Stimulated activated CD4-positive, alpha-beta T cell treated with anti-CD3 and anti-CD28 coated beads, Interleukin-12 subunit alpha, Interleukin-12 subunit beta, amount 100 ng/mL, for 48 hours (primary cell): ENCODE measurements at places on chromosomes 16 and 17.

GRCh38 chr16:86604436-86605193, 26.3 kb downstream of the FOXL1 start:
- peak; percentile 3 for DNase-seq

DNA sequence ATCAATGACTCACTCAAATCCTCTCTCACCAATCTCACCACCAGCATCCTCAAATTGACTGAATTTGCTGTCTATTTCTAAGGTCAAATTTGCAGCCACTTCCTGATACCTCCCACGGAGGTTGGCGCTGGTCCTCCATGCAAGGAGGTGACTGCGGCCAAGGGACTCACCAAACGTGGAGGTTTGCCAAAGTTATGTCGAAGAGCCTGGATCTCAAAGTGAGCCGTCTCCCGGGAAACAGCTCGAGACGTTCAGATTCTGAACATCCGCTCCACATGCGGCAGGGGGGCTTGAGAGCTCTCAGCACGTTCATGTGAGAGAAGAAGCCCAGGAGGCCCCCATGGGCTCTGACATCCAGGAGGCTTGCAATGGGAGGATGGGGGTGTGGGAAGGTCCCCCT, 22.6 kb downstream of the LGALS3BP start:
- no peak for DNase-seq

DNA sequence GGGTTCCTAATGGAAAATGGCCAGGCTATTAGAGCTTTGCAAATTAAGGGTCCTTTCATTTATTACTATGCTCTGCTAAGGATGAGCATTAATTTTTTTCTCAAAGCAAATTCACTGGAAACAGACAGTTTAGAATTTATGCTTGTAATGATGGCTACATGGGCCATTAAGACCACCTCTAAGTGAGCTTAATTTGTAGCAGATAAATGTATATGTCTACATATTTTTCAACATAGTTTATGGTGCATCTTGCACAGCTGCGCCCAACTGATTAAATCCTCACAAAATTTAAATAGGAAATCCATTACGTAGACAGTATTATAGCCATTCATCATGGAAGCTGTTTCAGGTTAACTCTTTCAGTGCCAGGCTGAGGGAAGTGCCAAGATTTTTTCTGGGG, 220.9 kb downstream of the CBLN1 start:
- DNase-seq: no peak

DNA sequence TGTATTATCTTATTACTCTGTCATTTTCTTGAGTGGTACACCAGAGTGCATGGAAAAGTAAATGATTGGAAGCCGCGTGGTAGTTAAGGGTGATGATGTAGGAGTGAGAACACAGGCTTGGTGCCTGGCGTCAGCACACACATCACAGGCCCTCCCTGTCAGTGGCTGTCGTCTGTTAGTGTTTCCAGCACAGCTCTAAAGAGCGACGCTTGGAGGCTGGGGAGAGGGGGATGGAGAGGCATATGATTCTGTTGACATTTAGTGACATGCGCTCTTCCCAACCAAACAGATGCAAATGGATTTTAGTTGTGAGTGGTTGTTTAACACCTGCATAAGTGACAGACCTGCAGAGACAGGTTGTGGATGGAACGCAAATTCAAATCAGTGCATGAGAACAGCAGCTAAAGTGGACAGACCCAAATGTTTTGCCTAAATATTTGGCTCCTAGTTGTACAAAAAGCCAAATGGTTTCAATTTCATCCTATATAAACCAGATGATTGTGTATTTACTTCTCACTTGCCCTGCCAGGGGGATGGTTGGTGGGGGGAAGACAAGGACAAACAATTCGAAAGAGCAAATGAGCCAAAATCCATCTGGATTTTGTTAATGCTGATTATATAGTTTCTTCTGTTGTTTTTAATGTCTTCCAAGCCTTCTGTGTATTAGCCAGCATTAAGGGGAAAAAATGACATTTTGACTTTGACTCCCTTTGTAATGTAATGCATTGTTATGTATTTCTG, 222.3 kb downstream of the WWOX start:
- no peak for DNase-seq

DNA sequence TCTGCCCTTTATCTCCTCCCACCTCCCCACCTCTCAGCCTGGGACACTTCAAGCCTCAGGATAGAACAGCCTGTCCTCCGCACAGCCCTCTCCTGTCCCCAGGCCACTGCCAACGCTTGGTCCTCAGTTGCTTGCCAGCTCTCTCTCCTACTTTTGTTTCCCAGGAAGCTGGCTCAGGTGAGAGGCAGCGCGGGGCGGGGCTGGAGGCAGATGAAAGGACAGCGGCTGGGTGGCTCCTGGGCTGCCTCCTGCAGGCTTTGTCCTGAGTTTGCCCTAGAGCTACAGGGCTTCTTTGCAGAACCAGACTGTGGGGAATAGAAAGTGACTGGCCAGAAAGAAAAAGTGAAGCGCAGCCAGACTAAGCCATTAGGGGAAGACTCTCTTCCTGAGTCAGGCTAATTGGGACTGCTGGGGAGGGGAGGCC, 48.2 kb upstream of the CDC42EP4 start:
- no peak for DNase-seq

DNA sequence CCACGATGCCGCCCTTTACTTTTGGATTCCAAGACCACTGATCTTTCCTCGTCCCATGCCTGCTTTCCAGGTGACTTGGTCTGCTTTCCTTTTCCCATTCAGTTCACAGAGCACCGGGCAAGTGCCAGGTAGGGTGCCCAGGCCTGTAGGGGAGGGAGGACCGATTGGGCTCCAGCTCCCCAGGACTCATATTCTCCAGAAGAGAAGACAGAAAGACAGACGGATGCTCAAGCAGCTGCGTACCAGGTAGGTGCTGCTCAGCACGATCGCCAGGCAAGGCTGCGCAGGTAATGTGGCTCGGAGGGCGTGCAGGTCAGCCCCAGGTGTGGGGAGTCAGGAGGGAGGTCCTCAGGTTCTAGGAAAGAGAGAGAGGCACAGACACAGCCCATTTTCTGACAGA, 67.5 kb upstream of the ZNF423 start:
- DNase-seq: no peak

DNA sequence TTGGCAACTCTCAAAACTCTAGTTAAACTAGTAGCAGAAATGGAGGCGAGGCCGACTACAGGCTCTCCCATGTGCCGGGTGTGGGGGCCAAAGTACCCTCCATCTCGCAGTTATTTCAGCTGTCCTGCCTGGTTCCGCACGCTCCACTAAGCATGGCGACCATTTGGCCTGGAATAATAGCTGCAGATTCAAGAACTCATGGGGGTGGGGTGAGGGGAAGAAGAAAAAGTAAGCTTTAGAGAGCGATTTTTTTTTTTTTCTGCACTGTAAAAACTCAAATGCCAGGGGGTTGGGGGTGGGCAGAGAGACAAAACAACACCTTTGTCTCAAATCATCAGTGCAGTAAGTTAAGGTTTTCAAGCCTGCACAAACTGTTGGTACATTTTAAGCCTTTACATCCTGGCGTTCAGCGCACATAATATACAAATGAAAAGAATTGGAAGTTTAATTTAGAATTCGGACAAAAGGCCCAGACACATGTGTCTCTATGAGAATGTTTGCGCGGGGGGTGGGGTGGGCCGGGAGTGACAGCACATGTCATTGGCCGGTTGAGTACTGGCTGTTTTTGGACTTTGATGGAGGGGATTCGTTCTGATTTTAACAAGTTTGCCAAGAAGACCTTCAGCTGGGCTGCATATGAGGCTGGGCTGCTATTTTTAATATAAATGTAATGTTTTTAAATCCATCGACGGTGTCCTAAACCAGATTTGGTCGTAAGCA, 694.7 kb upstream of the SALL1 start:
- no peak for DNase-seq

GRCh38 chr17:13016881-13017654, 759 bp downstream of the ELAC2 start:
- no peak for DNase-seq

GRCh38 chr17:14057591-14057990, 11.7 kb upstream of the COX10 start:
- DNase-seq: no peak

GRCh38 chr16:87436225-87437172, 44.4 kb downstream of the MAP1LC3B start:
- DNase-seq: peak; percentile 40

GRCh38 chr16:1089439-1089821, 6.6 kb downstream of the C1QTNF8 start:
- DNase-seq: no peak

DNA sequence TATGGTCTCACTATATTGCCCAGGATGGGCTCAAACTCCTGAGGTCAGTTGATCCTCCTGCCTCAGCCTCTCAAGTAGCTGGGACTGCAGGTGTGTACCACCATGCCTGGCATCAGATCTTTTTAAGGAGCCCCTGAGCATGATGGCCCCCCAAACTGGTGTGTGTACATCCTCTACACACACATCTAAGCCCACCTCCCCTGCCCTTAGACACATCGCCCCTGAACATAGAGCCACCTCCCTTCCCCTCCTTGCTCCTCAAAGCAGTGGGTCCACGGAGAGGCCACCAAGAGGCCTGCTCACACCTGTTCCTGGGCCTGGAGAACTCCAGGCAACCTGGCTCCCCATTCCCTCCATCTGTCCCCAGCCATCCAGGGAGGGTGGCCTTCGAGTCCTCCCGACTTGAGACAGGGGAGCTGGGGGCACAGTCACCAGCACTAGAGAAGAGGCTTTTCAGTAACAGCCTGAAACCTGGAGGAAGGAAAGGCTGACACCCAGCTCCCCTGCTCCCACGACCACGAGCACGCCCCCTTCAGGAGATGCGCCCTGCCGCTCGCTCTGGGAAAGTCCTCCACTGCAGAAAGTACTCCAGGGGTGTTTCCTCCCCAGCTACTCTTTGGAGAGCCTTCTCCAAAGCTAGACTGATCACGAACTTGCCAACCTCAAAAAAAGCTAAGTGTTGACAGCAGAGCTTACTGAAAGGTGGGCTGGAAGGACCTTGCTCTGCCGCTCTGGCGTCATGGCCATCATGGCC, 12.6 kb upstream of the PRR29 start:
- no peak for DNase-seq

- no peak for DNase-seq
These were observed 144.9 kb downstream of the PARN start for GRCh38 chr16:14485121-14485551.

DNA sequence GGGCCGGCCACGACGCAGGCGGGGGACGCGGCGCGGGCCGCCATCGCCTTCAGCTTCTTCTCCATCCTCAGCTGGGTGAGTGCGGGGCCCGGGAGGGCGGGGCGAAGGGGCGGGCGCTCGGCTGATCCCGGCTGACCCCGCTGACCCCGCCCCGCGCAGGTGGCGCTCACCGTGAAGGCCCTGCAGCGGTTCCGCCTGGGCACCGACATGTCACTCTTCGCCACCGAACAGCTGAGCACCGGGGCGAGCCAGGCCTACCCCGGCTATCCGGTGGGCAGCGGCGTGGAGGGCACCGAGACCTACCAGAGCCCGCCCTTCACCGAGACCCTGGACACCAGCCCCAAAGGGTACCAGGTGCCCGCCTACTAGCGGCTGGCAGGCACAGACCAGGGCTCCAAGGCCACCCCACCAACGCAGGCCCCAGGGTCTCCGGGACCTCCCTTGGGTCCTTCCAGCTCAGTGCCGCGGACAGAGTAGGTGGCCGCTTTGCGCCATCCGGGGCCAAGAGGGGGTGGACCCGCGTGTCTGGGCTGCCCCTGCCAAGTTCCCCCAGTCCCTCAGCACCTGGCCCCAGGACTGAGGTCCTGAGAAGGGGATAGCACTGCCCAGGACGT, 3.0 kb downstream of the SYNGR3 start:
- no peak for DNase-seq

DNA sequence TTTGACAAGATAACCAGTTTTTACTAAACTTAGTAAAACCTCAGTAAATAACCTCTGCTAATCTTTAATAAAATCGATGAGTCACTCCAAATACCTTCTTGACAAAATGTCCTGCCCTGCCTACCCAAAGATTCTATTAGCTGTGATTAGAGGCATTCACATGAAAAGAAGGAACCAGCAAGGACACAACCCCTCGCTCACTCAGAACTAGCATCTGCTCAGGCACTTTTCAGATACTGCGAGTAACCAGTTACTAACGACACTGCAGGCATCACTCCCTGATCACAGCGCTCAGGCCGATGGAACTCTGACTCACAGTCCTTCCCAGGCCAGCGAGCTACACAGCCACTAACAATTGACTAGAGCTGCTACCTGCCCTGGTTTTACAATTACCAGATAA, 24.3 kb downstream of the PELP1 start:
- no peak for DNase-seq

DNA sequence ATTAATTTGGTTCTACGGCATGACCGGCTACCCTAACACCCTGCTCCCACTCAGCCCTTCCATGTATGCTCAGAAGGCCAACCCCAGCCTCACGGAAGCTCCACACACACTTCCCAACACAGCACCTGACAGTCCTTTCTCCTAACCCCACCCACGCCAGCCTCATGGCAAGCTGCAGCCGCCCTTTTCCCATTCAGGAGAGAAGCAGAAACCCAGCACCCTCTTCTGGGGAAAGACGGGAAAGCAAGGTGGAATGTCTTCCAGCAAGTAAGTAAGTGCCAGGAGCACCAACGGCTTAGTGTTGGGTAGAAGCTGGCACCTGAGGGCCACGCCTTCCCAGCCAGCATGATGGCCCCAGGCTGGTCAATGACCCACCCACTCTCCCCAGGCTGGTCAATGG, 32.1 kb downstream of the ABR start:
- no peak for DNase-seq

- no peak for DNase-seq
These were observed 238.7 kb upstream of the CIBAR2 start for GRCh38 chr16:85350973-85351372.

- no peak for DNase-seq
These were observed 1.5 kb downstream of the CFAP20 start for GRCh38 chr16:58127634-58128033.

- no peak for DNase-seq
These were observed 78.6 kb downstream of the CDK5R1 start for GRCh38 chr17:32565401-32565800.

GRCh38 chr17:62076864-62077788, 12.0 kb upstream of the MED13 start:
- DNase-seq: no peak

DNA sequence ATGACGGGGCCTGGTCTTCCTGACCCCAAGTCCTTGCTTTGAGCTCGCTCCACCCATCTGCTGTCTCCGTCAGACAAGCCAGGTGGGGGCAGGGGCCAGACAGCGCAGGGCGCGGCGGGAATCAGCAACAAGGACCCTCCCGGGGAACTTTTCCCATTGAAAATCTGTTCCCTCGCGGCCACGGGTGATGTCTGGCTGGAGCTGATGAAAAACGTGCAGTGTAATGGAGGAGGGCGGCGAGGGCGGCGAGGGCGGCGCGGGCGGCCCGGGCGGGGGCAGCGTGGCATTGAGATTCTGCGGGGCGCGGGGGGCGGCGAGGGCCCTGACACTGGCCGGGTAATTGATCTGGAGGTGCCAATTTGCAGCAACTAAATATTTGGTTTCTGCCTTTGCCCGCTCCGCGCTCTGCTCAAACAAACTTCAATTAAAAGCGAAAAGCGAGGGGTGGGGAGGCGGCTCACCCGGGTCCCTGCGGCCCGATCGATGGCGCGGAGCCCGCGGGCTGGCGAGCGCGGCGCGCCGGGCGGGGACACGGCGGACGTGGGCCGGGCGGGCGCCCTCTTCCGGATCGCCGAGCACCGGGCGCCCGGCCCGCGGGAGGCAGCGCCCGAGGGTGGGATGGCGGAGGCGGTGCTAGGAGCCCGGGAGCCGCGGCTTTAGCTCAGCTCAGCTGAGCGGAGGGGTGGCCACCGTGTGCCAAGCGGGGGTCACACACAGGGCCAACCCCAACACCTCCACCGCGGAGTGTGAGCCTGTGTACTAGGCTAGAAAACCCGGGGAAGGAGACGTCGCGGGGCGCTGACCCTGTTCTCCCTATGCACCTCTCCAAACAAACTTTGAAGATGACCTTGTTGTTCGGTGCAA, 32.4 kb downstream of the DCAKD start:
- no peak for DNase-seq
